ENCODE measurements at places on chromosomes 5 and 9.

DNA sequence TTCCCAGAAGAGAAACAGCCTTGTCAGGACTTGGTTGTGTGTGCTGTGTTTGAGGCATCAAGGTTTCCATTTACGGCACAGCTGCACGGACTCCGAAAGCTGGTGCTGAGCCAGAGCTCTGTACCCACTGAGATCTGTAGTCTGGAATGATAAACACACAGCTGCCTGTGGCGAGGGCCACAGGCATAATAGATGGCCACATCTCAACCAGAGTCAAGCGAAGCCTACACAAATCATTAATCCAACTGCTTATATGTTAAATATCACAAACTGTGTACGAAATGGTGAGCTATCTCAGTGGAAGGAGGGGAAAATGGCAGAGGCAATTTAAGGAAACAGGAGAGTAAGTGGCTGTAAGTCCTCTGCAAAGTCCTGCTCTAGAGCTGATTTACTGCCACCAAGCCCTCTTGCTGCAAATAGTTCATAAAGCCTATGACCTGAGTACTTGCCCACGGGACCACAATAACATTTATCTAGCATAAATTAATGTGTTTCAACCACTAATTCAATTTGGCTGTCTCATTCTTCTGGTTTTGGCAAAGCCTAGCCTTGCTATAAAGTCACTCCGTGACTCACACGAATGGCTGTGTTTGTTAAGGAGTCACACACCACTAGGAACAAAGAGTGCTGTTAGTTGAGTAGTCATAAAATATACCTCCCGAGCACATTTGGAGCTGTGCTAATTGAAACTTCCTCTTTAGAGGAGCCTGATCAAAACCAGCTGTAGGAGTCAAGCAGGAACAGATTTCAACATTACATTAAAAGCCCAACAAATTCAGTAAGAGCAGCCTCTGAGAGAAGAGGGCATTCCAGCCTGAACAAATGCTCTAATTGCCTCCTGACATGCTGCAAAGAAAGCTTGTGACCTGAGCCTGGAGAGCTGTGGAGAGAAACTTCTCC, 738.6 kb upstream of the ZNF608 start:
- DNase-seq, result no peak

- no peak for DNase-seq
Measured at GRCh38 chr5:56517011-56517416, 283.9 kb upstream of the ANKRD55 start.

- DNase-seq, result no peak
Measured at GRCh38 chr5:151298063-151298855, 5.3 kb downstream of the SLC36A3 start.

DNA sequence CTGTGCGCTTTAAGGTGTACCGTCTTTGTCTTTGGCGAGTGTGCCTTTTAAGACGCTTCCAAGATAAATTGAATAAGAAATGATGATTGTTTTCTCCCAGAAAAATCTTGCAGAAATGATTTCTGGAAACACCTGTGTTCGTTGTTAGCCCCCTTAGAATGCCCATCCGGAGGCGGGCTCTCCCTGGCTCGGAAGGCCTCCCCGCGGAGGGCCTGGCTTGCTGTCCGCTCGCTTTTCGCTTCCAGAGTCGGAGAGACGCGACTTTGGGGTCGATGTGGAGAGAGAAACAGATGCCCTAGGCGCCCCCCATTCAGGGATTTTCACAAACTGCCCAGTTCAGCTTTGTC, 23.9 kb downstream of the LECT2 start:
- no peak for DNase-seq

DNA sequence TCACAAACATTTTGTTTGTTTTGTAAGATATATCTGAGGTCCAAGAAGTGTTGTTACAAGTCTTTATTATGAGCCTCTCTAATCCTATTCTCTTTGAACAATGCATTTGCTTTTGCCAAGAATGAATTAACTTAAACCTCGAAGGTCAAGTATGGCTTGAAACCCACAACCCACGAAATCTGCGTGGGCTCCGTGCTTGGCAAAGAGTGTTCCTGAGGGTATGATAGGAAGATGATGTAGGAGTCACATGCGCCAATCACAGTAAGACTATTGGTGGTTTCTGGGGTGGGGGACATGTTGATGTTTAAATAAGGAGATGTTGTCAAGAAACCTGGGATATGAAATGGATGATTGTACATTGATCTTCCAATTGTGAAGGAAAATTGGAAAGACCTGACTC, 330.8 kb upstream of the RFX3 start:
- no peak for DNase-seq

GRCh38 chr5:92605591-92605990, 975.4 kb downstream of the NR2F1-AS1 start:
- DNase-seq, result no peak

DNA sequence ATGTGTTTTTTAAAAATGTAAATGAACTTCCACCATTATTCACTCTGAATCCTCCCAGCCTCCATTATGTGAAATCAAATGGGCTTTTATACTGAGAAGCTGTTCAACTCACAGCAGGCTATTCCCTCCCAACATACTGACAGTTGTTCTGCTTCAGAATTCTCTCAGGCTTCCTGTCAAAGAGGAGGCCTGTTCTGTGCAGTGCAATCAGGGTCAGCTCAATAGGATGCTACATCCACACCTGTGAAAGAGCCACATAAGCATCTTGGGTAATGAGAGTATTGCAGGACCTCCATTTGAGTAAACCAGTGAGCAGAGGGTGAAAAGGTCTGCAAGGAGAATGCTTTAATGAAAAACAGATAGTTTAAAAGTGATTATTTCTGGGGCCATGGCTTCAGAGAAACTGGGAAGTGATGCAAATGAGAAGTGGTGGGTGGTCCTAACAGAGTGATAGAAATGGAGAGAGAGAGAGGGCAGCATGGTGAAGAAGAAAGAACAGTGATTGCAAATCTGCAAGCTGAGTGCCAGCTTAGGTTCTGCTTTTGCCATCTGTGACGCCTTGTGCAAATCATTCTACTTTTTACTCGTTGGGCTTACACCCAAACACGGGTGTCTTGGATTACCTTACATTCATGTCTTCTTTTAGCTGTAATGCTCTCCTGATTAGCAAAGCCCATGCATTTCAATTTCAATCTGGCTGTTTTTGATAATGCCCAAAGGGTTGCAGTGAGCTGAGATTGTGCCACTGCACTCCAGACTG, 202.5 kb upstream of the NMUR2 start:
- DNase-seq, result no peak

Data from stimulated activated CD8-positive, alpha-beta memory T cell treated with anti-CD3 and anti-CD28 coated beads, Interleukin-7, amount 100 ng/mL, for 1 hour (primary cell).